ENCODE measurements at places on chromosomes 16 and 17.

DNA sequence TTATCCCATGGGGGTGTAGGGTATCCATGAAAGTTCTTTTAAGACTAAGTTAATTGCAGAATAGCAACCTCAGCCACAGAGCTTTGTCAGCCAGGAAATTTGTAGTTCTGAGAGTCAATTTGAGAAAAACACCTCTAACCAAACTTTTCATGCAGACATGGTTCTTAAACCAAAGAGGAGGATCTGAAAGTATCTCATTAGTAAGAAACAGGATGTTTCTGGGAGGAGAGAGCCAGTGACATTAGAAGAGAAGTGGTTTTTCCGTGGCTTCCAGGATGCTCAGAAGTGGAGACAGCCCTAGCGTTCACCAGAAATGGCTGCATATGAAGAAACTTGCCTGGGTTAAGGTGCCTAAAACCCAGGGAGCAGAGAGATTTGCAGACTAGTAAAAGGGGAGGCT is 7.9 kb downstream of the GNAO1 start:
- DNase-seq, result no peak

- peak; percentile 89 for DNase-seq
Observed at GRCh38 chr17:75456417-75457046, at the start of gene TMEM94. Gene TMEM94 (plus strand): TSS chr17:75456635. CDS start chr17:75471906, 15,271 bp downstream.

DNA sequence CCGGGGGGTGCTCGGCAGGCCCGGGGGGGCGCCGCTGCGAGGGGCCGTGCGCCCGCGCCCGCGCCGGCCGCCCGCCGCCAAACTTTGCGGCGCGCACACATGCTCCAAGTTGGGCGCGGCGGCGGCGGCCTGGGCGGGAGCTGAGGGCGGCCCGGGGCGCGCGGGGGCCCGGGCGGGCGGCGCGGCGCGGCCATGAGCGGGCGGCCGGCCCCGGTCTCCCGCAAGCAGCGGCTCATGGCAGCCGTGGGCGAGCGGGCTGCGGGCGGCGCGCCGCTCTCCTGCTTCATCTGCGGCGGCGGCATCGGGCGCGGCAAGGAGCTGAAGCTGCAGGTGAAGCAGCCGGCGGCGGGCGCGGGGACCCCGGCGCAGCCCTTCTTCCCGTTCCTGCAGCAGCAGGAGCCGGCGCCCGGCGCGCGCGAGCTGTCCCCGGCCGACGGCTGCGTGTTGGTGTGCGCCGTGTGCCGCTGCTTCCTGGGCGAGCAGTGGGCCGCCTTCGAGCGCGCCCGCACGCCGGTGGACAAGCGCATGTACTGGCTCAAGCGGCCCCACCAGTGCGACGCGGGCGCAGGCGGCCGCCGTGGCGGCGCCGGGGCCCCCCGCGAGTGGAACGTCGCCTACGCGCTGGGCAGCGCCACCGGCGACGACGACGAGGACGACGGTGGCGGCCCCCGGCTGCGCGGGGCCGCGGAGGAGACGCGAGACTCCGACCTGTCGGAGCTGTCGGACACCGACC is 57.2 kb upstream of the CIBAR2 start:
- no peak for DNase-seq

GRCh38 chr16:87782033-87782432 is 16.2 kb upstream of the KLHDC4 start:
- DNase-seq, result no peak

DNA sequence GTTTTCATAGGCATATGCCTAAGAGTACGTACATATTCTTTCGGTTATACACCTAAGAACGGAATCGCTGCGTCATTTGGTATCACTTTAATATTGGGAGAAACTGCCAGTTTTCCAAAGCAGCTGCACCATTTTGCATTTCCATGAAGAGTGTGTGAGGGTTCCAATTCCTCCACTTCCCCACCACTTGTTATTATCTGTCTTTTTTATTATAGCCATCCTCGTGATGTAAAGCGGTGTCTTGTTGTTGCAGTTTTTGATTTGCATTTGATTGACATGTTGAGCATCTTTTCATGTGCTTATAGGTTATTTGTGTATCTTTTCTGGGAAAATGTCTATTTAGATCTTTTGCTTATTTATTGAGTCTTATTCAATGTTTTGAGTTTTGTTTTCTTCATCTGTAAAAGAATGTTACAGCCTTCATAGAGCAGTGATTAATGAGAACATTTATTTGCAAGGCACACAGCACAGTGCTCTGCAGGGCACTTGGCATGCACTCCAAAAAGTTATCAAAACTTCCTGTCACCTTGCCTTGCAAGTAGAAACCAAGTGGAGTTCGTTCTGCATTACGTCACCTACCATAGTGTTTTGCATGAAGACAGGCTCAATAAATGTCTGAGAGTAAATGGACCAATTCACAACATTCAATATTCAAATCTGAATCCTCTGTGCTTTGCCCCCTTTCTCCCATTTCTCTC is 26.6 kb upstream of the ST6GALNAC1 start:
- DNase-seq, result no peak

- peak; percentile 21 for DNase-seq
Observed at GRCh38 chr17:49748791-49749190, 15.1 kb downstream of the FAM117A start.

- no peak for DNase-seq
Observed at GRCh38 chr17:80244871-80245509, 15.7 kb upstream of the RNF213 start.

DNA sequence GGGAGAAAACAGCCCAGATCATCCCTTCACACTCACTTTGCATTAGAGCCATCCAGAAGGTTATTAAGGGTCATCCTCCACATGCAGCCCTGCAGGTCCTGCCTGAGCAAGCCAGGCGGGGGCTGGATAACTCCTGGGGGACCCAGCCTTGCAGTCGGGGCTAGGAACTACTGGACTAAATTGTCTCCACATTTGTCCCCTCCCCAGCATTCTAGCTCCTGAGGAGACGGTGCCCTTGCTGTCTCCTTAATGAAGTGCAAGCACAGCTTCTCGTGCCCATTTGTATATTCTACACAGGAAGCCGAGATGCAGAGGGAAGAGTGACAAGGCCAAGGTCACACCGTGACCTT is 185.2 kb downstream of the C16orf95 start:
- no peak for DNase-seq

- DNase-seq, result no peak
Observed at GRCh38 chr16:83054283-83054682, 427.5 kb downstream of the CDH13 start.

DNA sequence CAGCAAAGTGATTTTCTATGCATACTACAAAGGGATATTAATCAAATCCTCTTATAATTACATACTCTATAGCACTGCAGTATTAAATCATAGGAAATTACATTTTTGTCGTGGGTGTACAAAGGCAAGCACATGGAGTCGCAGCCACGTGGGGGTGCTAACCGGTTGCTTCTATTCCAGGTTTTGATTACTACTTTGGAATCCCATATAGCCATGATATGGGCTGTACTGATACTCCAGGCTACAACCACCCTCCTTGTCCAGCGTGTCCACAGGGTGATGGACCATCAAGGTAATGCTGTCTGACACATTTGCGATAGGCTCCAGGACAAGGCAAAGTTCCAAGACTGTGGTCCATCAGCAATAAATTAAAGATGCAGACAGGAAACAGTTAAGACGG is 60.1 kb downstream of the ARSG start:
- no peak for DNase-seq

- DNase-seq, result no peak
Observed at GRCh38 chr17:66214884-66215528, 14.2 kb downstream of the APOH start.

DNA sequence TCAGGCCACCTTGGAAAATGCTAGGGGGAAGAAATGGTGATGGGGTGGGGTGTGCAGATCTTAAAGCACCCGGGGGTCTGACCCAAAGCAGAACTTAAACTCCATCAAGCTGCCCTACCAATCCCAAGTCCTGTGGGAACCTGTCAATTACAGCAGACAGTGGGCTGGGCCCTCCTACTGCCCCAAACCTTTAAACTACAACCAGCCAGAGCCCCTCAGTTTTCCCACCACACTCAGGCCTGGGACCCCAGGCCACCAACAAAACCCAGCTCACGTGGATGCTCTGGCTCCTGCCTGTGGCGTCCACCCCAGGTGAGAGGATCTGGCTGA is 2.7 kb downstream of the MYO18A start:
- DNase-seq, result no peak

DNA sequence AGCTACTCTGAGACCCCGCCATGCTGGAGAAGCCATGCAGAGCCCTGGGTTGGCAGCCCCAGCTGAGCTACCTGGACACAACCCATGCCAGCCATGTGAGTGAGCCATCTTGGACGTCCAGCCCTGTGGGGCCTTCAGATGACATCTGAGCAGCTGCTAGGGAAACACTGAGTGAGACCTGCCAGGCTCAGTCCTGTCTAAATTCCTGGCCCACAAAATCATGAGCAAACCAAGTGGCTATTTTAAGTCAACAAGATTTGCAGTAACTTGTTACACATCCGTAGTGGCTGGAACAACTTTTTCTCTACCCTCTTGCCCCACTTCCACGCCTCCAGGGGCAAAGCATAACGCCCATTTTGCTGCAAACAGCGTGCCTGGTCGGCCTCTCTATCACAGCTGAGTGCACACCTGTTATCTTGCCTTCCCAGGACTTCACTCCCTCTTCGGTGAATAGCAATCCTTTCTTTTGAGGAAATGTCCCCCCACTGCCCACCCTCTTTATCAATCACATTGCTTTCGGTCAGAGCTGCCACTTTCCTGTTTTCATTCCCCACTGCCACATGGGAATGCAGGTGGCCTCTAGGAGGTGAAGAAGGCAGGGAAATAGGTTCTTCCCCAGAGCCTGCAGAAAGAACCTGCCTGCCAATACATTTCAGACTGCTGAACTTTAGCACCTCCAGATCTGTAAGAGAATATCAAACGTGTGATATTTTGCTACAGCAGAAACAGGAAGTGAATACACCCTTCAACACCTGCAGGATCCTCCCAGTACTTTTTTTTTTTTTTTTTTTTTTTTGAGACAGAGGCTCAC is 7.4 kb upstream of the SCIMP start:
- no peak for DNase-seq

GRCh38 chr16:55282441-55282840 is 41.6 kb upstream of the IRX6 start:
- DNase-seq, result no peak

DNA sequence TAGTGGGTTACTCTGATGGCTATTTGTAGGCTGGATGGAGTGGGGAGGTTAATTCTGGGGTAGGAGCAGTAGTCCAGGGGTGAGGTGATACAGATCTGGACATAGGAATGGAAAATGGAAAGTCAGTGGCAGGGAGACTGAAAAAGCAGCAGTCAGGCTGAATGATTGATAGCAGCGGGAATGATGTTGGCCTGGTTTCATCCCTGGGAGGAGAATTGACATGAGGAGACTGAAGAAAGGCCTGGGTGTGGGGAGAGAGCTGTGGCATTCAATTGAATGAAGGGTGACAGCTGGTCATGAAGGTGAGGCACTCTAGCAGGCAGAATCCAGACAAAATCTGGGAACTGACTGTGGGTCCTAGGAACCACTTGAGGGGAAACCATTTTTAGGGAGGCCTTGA is 34.7 kb upstream of the CLEC18A start:
- DNase-seq, result no peak

- no peak for DNase-seq
Observed at GRCh38 chr17:40373324-40373723, 8.8 kb upstream of the GJD3 start.

DNA sequence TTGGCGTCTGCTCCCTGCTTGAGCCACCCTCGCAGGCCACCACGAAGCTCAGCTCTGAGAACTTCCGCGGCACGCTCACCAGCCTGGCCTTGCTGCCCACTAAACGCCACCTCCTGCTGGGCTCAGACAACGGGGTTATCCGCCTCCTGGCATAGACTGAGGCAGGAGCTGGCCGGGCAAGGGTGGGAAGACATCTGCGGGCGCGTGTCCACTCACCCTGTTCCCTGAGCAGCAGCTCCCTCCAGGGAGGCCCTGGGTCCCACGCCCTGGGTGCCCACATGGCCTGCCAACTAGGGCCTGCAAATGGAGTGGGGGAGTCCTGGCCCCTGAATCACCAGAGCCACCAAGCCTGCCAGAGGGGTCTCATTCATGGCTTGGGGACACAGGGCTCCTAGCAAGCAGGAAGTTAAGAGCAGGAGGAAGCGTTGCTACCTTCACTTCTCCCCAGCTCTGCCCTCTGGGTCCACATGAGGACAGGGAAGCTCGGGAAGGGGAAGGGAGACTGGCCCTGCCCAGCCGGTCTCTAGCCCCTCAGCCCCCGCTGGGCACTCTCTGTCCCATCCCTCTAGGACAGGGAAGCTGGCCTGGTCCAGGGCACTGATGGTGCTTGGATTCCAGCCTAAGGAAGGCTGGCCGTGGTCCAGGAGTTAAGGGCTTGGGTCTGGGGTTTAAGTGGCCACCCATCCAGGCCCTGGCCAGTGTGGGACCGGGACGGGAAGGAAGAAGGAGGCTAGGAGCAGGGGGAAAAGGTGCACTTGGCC is 5.0 kb upstream of the SERPINF2 start:
- no peak for DNase-seq

DNA sequence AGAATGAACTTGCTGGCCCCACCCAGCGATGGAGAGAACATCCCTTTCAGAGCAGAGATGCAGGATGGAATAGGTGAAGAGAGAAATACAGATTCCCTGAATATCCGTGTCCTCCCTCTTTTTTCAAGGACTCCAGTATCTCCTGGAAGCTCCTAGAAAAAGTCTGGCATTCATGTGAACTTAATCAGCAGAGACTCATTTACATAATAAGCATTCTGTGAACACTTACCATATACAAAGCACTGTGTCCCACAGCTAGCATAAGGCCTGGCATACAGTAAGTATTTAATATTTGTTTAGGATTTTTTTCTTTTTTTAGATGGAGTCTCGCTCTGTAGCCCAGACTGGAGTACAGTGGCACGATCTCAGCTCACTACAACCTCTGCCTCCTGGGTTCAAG is 208.5 kb upstream of the RPL38 start:
- DNase-seq, result no peak

GRCh38 chr16:49081554-49081953 is 200.1 kb downstream of the CBLN1 start:
- DNase-seq, result no peak

DNA sequence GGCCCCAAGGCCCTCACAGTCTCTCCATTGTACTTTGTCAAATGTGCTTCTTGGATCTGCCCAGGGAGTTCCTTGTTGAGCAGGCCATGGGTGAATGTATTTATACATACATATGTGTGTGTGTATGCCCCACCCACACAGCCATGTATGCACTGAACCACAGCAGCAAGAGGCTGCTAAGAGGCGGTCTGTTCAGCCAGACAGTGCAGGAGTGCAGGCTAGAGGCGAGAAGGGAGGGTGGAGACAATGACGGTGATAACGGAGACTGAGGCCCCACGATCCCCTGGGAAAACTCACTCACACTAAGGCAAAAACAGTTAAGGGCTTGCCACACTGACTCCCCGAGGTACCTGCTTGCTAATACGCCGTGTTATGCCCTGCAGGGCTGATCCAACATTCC is 151.0 kb upstream of the CDC42EP4 start:
- peak; percentile 82 for DNase-seq

DNA sequence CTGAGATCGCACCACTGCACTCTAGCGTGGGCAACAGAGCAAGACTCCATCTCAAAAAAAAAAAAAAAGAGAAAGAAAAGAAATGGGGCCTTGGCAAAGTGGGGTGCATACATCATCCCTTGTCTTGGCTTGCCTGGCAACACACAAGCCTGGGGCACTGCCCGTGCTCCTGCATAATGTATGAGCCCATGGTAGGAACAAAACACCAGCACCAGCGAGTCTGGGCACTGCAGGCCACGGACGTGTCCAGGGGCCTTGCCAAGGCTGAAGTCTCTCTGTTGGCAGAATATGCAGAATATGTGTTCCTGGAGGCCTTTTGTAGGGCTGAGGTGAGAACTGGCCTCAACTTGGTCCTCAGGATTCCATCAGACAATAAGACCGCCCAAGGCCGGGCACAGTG is 15.7 kb upstream of the ALDOA start:
- DNase-seq, result no peak

GRCh38 chr17:47693731-47694580 is at the start of gene TBKBP1:
Gene TBKBP1 (plus strand): TSS chr17:47694161. CDS start chr17:47696113, 1,952 bp downstream.
- no peak for DNase-seq

Measured in NCI-H187 treated with DMSO at 0.1 percent for 48 hours (cell line).